ENCODE measurements at places on chromosomes 1 and 21. TPM values are rescaled to one million over a fixed set of nuclear protein-coding genes. Genes with fewer than 3 reads are reported as not detected.

Gene CCDC30
- 1.4 TPM for total RNA-seq

Gene SLC44A3
- 0.37 TPM for total RNA-seq

Gene WDR64
- 0.22 TPM for total RNA-seq

Gene TRIM45
- total RNA-seq = 0.47 TPM

Gene C1orf167
- total RNA-seq = not detected

Gene TMPRSS2
- total RNA-seq = not detected

Gene HHAT
- total RNA-seq = 1.3 TPM

Gene C1orf185
- not detected for total RNA-seq

All from activated CD4-positive, alpha-beta T cell treated with anti-CD3 and anti-CD28 coated beads, Interleukin-2, amount 10 ng/mL, durations not matched to agents 7 days and 5 days (primary cell).